ENCODE measurements at places on chromosomes 1 and 21.

GRCh38 chr1:242147096-242147976 is 148.4 kb upstream of the MAP1LC3C start:
- DNase-seq = peak; percentile 6

- DNase-seq = no peak
Measured at GRCh38 chr1:57353654-57354053, 70.2 kb downstream of the DAB1 start.

GRCh38 chr1:30757352-30758120 is at the start of gene LAPTM5:
TSS of gene LAPTM5 (minus strand) at chr1:30757774. CDS start at chr1:30757745, 29 bp downstream.
- DNase-seq = peak; percentile 91

GRCh38 chr1:203276408-203276807 is 28.9 kb upstream of the BTG2 start:
- no peak for DNase-seq

Data from CD14-positive monocyte (primary cell).